Stimulated activated CD8-positive, alpha-beta memory T cell treated with anti-CD3 and anti-CD28 coated beads, Interleukin-12 subunit alpha, Interleukin-12 subunit beta, amount 100 ng/mL, for 1 hour (primary cell): ENCODE measurements at places on chromosomes 13 and 19.

DNA sequence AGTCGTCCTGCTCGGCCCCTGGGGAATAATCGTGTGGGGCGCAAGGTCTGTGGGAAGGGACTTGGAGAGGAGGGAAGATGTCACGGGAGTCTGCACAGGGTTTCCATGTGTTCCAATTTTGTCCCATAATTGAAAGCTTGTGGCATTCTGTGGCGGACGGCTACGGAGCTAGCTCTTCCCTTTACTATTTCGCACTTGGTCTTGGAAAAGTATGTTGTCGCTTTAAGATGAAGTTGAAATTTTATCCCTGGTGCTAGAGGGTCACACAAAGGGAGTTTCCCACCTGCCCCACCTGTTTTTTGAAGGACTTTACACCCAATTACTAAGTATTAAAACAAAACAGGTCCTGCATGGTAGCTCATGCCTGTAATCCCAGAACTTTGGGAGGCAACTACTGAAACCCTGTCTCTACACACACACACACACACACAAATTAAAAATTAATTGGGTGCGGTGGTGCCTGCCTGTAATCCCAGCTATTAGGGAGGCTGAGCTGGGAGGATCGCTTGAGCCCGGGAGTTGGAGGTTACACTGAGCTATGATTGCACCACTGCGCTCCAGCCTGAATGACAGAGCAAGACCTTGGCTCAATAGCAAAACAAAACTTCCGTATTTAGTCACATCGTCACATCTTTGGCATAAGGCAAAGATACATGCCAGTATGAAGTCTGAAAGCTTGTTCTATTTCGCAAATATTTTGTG lies 967 bp upstream of the TPT1 start:
- no peak for DNase-seq

DNA sequence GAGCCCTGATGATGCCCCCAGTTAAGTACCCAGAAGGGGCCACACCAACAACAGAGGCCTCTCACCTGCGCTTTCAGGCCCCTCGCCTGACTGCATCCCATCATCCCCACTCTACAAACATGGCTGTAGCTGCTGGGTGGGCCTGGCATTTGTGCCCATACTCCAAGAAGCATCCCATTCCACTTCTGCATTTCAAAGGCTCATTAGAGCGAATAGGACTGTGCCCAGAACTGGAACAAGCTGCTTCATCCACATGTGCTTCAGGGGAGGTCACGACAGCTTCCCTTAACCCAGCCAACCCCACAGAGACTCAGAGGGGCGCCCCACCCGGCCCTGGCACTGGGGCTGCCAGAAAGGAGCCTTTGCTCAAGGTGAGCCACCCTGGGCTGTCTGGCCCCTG lies 156.9 kb downstream of the SIPA1L3 start:
- DNase-seq = no peak

DNA sequence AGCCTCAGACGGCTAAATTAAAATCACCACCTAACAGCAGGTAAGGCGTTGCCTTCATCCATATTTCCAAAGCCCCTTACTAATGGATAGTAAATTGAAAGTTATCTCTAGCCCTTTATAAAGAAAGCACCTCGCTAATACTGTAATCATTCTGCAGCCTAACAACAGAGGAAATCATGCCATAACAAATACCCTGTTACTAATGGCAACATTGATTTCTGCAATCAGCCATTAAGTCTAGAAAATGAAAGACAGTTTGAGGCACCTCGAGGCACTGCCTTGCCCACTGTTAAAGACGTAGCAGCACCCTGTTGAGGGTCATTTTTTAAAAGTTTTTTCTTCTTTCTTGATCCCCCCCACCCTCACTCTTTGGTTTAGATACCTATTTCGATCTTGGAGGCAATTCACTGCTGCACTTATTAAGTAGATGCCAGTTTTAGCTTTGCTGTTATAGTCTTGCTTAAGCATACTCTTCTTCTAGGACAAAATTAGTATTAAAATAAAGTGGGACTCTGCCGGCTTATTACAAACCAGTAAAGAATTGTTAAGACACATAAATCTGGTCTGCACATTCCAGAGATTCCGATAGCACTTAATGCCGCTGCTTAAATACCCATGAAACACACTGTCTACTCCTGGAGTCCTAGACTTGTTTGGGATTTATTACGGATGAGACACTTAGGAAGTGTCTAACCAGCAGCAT lies 74.8 kb downstream of the ZNF536 start:
- no peak for DNase-seq

- no peak for DNase-seq
Observed at GRCh38 chr13:31167490-31167889, 5.8 kb upstream of the HSPH1 start.

- DNase-seq = no peak
Observed at GRCh38 chr13:86121881-86122280, 322.7 kb upstream of the SLITRK6 start.
